ENCODE measurements at places on chromosomes 16 and 17.
A peak's percentile ranks its signal among the peaks of the same experiment; 100 is the strongest.

DNA sequence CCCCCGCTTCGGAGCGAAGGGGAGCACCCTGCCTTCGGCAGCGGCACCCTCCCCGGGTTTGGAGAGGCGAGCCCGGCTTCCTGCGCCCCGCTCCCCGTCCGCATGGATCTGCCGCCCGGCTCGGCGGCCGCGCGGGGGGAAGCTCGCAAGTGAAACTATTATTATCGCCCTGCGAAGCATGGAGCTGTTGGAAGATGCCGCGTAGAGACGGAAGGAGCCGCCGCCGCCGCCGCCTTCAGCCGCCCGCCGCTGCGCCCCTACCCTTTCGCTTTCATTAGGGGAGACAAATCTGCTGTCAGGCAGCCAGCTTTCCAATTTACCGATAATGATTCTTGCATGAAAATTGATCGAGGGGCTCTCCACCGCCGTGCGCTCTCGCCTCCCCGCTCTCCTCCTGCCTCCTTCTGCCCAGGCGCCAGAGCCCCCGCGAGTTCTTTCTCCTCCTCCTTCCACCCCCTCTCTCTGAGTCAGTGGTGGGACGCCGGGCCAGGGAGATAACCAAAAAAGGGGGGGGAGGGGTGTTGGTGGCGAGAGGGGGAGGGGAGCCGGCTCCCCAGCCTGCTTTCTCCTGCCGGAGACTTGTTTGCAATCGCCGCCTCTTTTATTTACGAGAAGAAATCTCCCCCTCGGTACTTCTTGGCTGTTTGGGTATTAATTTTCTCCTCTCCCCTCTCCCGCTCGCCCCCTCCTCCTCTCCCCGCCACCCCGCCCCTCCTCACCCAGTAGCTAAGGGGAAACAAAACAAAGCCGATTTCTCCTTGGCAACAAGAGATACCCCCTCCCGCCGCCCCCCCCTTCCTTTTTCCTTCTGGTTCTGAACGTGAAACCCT lies 58.0 kb upstream of the GSE1 start:
- peak; percentile 74 for DNase-seq

GRCh38 chr17:80270836-80271235 lies 10.2 kb downstream of the RNF213 start:
- peak; percentile 41 for DNase-seq

DNA sequence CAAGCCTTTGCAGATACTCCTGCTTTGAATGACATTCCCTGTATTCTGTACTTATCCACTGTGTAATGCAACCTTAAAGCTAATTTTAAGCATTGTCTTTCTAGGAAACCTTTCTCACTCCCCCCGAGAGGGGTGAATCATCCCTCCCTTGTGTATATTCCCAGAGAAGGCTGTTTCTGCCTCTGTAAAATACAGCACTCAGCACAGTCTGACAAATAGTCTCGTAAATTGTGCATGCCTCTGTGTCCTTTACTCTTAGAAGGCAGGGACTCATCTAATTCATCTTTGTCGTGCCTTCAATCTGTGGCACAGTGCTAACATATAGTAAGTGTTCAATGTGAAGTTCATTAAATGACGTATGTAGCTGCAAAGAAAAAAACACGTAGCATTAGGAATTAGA lies 200.7 kb downstream of the CA10 start:
- no peak for DNase-seq

DNA sequence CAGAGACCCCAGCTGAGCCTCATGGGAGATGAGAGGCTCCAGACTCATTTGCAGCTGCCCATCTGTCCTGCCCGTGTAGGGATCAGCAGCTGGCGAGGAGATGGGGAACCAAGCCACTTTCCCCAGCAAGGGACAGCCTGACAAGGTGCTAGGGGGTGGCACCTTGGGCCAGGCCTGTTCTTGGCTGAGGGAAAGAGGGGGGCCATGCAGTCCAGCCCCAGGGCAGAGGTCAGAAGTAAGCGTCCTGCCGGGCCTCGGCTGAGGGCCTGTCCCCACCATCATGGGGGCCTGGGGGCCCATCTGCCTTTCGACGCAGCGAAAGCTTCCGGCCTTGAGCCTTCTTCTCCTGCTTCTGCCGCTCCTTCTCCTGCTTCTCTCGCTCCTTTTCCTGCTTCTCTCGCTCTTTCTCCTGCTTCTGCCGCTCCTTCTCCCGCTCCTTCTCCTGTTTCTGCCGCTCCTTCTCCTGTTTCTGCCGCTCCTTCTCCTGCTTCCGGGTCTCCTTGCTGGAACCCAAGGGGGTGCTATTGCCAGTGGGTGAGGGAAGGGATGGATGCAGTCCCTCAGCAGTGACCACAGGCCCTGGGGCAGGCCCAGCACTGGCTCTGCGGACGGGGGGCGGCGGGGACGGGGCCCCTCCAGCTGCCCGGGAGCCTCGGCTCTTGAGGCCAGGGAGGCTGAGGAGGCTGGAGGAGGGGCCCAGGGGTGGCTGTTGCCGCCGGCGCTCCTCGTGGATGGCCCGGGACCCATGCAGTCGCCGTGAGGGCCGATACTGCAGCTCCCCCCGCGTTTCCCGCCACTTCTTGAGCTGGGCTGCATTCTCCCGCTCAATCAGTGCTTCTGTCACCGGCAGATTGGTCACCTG lies 2.8 kb upstream of the CD2BP2 start:
- no peak for DNase-seq

DNA sequence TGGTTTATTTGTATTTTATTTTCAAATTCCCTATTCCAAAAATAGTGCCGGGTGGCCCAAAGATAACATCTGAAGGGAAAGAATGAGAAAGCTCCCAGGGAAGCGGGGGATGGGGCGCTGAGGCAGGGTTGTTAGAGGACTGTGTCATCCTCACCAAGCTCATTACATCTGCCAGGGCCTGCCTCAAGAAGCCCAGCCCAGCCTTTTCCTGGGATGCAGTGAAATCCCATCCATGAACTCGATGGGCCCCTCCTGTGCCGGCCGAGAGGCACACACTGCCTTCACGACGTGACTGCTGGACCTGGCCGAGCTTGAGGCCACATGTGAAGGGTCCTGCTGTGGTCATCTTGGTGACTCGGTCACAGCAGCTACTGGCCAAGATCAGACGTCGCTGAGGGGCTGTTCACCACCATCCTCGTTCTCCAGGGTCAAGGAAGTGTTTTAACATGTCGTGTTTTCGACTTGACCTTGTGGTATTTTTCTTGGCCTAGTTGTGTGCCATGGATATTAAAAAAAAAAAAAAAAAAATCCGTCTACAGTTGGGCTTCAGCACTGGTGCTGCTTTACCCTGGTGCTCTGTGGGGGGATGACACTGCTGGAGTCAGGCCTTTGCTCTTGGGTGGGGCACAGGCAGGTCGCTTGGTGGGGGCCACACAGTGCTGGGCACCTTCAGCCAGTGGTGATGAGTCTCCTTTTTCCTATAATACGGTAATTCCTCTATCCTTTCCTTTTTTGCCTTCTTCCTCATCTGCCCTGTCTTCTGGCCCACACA lies 4.9 kb downstream of the TIMM22 start:
- DNase-seq: no peak

- no peak for DNase-seq
Observed at GRCh38 chr17:63514477-63514876, 8.7 kb upstream of the KCNH6 start.

GRCh38 chr17:60899115-60899514 lies 221.5 kb downstream of the BCAS3 start:
- DNase-seq: no peak

- peak; percentile 63 for DNase-seq
Observed at GRCh38 chr17:49210158-49211029, at the start of the genes ABI3 and GNGT2. ABI3 (plus strand) TSS chr17:49210707; CDS start chr17:49210725, 18 bp downstream. GNGT2 (minus strand) TSS chr17:49210574; CDS start chr17:49207422, 3,152 bp downstream.

GRCh38 chr16:80029761-80030481 lies 429.4 kb upstream of the MAF start:
- DNase-seq: no peak

DNA sequence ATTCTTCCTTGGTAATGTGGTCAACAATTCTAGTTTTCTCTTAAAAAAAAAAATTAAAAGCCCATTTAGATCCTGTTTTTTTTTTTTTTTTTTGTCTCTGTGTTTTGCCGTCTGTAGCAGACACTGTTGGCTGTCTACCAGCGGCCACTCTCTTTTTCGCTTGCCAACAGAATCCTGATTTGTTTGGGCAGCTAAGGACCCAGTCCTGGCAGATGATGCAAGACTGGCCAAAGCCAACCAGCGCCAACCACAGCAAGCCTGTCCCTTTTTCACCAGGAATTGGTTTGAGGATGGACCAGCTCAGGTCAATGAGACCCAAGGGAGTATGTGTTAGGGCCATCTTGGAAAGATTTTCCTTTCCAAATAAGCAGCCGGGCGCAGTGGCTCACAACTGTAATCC lies 28.2 kb downstream of the ST3GAL2 start:
- no peak for DNase-seq

GRCh38 chr16:85716680-85717038 lies 27.9 kb upstream of the GINS2 start:
- DNase-seq: no peak

DNA sequence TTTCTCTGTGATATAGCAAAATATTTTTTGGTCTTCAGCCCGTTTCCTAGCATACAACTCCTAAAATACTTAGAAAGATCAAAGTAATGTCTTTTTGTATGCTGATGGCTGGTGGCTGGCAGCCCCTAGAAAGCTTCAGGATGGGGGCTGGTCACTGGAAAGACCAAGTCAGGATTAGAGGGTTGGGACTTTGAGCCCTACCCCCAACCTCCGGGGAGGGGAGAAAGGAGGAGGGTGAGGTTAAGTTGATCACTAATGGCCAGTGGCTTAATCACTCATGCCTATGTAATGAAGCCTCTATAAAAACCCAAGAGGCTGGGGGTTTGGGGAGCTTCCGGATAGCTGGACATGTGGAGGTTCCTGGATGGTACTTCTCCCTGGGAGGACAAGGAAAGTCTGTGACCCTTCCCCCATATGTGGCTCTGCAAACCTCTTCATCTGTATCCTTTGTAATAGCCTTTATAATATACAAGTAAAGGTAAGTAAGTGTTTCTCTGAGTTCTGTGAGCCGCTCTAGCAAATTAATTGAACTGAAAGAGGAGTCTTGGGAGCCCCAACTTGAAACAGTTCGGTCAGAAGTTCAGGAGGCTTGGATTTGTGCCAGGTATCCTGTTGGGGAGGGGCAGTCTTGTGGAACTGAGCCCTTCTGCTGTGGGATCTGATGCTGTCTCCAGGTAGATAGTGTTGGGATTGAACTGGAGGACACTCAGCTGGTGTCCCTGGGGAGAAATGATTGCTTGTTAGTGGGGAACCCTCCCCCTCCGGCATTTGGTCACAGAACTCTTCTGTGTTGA lies 3.5 kb downstream of the SLC7A6 start:
- DNase-seq: no peak

DNA sequence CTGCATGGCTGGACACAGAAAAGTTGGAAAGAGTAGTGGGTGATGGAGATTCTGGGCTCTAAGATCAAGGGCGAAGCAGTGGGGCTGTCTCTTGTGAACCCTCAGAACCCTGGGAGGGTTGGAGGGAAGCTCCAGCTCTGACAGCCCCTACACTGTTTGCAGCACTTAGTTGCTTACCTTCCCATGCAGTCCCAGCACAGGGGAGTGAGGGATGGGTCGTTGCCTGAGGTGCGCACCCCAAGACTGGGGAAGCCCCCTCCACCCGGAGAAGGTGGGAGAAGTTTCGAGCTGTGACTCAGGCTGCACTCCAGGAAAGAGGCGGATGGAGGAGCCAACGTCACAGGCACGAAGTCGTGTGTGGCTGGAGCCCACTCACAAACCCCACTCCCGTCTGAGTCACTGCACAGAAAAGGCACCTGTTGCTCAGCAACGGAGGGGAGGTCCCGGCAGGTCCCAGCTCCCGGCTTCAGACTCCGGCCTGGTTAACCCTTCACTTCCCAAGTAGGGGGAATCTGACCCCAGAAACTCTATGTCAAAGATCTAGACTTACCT lies 60.1 kb downstream of the AIPL1 start:
- no peak for DNase-seq

- DNase-seq: no peak
Observed at GRCh38 chr16:24670623-24671454, 58.6 kb upstream of the TNRC6A start.

GRCh38 chr17:57422574-57423164 lies 166.3 kb downstream of the MSI2 start:
- no peak for DNase-seq

DNA sequence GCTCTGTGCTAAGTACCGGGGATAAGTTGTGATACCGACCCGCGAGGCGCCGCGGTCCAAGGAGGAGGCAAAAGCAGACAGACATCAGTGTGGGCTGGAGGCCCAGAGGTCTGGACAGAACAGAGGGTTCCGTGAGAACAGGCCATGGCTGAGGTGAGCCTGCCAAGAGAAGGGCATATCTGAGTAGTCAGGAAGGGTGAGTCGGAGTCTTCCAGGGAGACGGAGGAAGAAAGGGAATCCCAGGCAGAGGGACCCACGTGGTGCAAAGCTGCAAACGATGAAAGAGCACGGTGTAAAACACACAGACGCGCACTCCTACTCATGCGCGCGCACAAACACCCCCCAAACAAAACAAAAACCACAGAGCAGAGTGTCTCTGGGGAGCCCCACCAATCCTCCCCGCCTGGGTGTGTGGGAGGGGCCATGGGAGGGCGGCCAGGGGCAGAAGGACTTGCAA lies 18.1 kb downstream of the RHBDL3 start:
- no peak for DNase-seq

- peak; percentile 58 for DNase-seq
Observed at GRCh38 chr17:30323262-30323894, 10.5 kb downstream of the TMIGD1 start.

- DNase-seq: peak; percentile 44
Observed at GRCh38 chr17:76252040-76252954, 12.0 kb upstream of the RNF157 start.

GRCh38 chr16:16014329-16015224 lies 65.2 kb downstream of the ABCC1 start:
- no peak for DNase-seq

GRCh38 chr16:74738816-74739215 lies 35.8 kb downstream of the FA2H start:
- no peak for DNase-seq

- DNase-seq: no peak
Observed at GRCh38 chr16:4882000-4882632, 34.8 kb downstream of the UBN1 start.

- no peak for DNase-seq
Observed at GRCh38 chr16:16169615-16170014, 53.7 kb downstream of the ABCC6 start.

DNA sequence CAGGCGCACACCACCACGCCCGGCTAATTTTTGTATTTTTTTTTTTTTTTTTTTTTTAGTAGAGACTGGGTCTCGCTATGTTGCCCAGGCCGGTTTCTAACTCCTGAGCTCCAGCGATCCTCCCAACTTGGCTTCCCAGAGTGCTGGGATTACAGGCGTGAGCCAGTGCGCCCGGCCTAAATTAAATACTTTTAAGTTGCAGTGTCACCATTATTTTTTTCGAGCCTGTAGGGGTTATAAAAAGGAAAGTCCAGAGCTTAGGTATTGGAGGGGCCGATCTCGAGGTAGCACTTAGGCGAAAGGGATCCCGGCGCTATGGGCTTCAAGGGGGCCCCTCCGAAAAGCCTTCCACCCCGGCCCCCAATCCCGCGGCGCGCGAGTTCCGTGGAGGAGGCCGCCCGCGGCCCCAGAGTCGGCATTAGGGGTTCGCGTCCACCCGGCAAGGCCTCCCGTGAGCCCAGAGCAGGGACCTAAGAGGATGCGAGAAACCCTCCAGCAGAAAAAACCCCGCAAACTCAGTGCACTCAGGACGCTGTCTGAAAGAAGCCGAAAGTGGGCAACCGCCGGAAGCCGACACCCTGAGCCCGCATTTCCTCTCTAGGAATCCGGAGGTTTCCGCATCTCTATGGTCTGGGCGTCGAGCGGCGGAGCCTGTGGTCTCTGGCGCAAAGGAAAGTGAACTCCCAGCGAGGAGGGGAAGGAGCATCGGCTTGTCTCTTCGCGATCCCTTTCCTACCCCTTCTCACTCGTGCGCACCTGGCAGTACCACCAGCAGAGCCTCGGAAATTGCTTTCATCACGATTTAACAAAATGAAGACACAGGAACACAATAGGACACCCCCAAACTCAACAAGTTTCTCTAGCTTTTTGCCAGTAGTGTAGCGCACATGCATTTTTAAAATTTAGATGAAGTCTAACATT lies 14.1 kb upstream of the RGS9 start:
- DNase-seq: peak; percentile 91
